Esophagus mucosa (tissue), 1 donor: ENCODE measurements at places on chromosomes 6 and 20.

- ATAC-seq, result no peak
Measured at GRCh38 chr6:132673376-132674094, 14.6 kb upstream of the TAAR1 start.

- no peak for ATAC-seq
Measured at GRCh38 chr20:32858701-32859372, at the start of gene EFCAB8. TSS of gene EFCAB8 (plus strand) at chr20:32858923. CDS start at chr20:32863793, 4,870 bp downstream.

DNA sequence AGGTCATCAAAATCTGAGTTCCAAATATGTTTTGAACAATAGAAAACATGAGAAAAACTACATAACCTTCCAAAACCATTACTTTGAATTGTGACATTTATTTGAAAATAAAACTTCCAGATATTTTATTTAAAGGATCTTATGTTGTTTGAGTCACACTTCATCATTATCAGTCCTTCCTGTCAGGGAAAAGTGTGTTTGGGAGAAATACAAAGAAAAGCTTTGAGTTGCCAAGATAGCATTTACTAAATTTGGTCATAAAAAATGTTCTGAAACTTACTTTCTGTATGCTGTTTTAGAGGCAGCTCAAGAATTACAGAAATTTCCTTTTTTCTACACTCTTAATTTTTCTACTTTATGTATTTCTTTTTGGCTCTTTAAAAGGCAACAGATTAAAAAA lies 208.2 kb upstream of the RIN2 start:
- ATAC-seq, result no peak

DNA sequence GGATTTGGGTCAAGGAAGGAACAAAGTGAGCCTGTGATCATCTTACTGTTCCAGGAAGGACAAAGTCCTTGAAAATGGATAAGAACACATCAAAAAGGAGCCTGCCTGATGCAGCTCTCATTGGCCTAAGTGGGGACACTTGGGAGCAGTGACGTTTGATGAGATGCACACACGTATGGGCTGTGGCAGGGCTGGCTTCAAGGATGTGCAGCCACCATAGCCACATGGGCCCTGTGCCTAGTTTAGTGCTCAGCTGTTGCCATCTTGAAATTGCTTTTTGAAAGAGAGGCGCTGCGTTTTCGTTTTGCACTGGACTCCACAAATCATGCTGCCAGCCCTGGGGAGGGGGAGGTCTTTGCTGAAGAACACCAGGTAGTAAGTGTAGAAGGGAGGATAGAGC lies 6.6 kb upstream of the NPEPL1 start:
- no peak for ATAC-seq

DNA sequence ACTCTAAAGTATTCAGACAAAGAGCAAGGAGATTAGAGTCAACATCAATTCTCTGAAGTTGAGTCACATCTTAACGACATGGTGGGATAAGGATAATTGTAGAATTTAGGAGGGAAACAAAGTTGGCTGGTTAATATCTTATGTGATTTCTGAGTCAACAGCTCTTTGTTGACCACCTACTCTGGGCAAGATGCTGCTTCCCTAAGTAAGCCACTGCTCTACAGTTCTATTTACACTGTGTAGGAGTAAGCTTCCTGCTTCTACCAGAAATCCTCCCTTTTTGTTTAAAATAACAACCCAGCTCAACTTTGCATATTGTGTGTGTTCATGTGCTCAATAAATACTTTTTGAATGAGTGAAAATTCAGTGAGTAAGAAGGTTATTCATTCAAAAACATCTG lies 3.1 kb downstream of the HS3ST5 start:
- no peak for ATAC-seq

- no peak for ATAC-seq
Measured at GRCh38 chr6:21887231-21888185, 294.0 kb downstream of the SOX4 start.

DNA sequence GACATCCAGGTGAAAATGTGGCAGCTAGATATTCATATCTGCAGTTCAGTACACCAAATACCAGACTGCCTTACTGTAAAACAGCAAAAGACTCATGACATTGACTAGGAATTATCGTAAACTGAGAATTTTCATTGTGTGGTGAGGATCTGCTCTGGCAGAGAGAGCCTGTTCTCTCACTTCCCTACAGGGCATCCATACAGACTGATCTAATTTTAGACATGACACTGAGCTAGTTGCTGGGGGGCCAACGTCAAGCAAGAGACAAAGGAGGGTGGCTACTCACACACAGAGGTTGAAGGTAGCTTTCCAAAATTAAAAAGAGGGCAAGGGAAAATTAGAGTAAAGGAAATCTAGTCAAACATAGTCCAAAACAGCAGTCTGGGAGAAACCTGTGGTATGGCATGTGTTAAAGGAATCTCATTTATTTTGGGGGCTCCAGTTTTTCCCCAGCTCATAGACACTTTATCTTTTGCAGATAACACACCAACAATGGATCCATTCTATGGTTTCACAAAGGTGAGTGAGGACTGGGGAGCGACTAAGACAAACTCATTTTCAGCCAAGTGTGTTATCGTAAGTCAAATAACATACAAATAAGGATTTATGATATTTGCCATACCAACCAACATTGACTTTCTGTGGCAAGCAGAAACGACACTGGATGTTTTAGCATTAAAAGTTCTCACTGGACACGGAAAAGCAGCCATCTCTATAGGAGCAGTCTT lies 36.6 kb upstream of the NHSL1 start:
- ATAC-seq, result no peak

GRCh38 chr6:1372690-1373089 lies 16.7 kb upstream of the FOXF2 start:
- no peak for ATAC-seq

DNA sequence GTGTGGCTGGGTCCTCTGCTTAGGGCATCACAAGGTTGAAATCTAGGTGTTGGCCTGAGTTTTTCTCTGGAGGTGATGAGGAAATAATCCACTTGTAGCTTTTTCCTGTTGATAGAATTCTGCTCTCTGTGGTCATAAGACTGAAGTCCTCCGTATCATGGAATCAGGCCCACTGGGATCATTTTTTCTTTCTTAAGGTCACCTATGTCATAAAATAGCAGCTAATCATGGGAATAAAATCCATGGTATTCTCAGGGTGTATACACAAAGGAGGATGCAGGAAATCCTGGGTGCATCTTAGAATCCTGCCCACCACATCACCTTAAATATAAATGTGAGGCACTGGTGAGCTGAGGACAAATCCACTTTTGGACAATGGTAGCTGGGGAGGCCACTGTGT lies 72.7 kb downstream of the PRDM1 start:
- ATAC-seq, result no peak

DNA sequence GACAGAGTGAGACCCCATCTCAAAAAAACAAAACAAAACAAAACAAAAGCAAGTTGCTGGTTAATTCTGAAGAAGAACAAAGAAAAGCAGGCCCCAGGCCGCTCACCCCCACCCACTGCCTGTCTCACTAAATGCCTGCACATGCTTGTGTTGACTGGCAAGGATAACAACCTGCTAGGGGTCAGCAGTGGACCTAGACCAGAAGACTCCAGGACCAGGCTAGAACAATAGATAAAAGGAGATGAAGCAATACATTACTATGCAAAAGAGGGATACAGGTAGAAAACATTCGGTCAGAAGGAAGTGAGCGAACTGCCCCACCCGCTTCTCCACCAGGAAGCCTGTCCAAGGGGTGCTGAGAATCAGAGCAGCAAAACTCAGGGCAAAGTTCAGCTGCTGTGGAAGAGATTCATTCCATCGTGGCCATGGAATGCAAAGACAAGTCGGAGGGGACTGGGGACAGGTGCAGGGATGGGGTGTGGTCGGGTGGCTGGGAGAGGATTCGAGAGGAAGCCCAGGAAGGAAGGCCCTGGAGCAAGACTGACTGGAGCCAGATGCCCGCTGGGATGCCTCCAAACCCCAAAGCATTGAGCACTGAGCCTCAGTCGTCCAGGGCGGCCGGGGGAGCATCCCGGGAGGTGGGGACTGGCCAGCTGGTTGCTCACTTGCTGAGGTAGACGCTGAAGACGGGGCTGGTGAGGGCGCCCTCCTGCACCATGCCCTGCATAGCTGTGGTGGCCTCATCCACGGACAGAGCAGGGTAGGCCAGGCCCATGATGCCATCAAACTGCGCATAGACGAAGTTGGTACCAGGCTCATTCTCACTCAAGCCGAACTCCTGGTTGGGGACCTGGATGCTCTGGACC lies 5.3 kb downstream of the PGC start:
- peak; percentile 44 for ATAC-seq

DNA sequence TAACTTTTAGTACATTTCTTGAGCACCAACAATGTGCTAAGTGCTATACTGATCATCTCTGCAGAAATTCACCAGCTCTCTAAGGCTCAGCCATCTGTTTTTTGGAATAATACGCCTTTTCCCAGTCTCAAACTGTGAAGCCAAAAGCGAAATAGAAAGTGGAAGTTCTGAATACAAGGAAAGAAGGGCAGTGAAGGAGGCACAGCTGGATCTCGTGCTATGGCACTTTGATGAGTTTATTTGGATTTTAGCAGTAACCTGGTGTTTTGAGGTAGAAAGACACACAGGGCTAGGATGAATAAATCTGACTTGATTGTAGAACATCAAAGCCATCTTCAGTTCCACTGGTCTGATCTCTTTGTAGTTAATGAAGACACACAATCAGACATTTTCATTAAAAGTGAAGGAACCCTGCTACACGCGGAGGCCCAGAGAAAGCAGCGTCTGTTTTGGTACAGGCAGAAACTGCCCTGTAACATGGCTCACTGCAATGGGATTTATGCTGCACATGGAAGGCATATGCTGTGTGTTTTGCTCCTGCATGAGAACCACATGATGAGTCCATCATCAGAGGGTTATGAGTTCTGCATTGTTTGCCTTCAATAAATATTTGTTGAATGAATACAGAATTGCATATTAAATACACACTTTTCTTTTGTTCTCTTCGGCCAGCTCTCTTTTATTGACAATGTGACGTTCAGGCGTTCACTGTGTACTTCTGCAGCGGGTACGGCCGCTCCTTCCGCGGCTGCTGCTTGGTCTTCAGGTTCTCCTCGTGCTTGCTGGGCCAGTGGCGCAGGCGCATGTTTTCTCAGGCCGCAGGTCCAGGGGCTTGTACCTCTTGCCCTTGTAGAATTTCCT lies 100.9 kb downstream of the PREP start:
- no peak for ATAC-seq
